ENCODE measurements at places on chromosomes 4 and X.

DNA sequence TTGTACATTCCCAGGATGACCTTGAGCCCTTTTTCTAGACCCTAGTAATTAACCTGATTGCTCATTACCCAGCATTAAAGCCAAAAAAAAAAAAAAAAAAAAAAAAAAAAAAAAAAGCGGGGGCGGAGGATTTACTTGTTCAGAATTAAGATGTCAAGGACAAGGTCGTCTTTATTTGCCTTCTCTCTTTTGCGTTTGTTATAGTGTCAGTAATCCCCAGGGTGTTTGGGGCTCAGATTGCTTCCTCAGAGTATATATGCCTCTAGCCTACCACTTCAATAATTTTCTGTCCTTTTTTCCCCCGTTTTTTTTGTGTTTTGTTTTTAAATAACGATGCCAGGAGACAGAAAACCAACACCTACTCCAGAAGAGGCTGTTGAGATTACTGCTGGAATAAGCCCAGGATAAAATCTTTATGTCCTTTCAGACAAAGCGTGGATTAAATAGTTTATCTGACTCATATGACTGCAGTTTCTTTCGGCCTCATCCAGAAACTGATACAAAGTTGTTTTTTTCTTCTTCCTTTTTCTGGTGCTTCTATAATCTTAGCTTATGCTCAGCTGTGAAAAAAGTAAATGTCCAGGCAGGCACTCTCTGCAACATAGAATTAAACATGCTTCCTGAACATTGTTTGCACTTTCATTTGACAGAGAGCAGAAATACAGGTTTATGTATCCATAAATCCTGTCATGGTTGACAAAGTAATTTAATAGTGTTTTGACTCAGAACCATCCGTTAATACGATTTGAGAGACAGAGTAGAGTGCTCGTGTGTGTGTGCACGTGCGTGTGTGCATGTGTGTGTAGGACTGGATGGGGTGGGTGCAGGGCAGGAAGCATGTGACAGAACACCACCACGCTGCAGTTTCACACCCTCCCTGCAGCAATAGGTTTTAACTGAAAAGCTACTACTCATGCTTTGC is 138.6 kb downstream of the AFF1 start:
- peak; percentile 90 for ATAC-seq

GRCh38 chr4:34850968-34851367 is 1393.3 kb downstream of the ARAP2 start:
- no peak for ATAC-seq

DNA sequence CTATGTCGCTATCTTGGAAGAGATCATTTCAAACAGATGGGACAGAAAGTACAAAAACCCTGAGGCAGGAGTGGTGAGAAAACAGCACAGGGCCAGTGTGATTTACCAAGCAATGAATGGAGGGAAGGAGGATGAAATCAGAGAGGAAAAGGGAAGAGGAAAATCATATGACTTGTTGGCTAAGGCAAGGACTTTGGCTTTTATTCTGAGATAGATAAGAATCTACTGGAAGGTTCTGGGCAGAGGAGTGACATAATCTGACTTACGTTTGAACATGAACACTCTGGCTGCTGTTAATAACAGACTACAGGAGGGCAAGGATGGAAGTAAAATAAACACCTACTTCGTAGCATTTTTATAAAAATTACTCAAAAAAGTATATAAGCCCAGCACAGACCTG is 207.8 kb upstream of the SLC7A11 start:
- no peak for ATAC-seq

DNA sequence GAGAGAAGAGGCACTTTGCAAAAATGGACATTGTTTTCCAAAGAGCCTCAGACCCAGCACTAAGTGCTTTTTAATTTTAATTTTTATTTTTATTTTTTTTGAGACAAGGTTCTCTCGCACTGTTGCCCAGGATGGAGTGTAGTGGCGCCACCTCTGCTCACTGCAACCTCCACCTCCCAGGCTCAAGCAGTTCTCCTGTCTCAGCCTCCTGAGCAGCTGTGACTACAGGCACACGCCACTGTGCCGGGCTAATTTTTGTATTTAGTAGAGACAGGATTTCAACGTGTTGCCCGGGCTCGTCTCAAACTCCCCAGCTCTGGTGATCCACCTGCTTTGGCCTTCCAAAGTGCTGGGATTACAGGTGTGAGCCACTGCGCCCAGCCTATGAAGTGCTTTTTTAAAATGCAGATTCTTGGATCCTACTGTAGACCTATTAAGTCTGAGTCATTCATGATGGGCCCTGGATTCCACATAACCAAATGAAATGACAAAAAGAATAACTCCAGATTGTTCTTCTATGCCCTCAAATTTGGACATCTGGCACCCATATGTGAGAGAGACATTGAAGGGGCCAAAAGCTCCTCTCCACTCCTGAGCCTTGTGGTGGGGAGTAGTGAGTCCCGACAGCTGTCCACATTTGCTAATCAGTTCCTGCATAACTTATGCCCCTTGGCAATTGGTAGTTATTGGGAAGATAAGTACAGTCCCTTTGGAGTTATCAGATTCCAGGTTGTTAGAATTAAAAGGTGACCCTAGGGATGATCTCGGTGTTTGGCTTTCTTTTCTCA is 3.6 kb downstream of the NOCT start:
- ATAC-seq = no peak

DNA sequence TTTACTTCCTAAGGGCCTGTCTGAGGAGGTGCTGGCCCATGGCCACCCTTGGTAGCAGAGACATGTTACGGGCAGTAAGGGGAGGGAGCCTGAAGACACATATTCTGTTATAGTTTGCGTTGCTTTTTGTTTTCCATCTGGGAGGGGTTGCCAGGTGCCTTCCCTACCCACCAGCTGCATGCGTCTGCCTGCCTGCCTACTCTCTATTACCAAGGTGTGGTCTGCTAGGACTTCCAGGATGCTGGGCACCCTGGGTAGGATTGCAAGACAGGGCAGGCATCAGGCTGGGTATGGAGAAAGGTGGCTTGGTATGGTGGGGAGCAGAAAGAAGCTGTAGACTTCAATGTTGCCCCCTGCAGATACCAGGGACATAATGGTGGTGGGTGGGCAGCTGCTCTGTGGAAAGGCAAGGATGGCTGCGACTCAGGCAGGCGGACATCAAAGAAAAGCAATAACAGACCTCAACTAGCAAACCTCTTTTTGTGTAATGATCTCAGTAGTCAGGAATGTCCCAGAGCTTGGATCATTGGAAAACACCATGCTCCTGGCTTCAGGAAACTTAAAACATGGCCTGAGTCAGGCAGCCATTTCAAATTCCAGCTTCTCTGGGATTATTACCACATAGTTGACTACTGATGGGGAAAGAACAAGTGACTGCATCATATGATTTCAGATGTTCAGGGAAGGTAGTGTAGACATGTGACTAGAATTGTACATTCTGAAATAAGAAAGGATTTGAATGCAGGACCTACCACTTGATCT is 67.8 kb downstream of the HOPX start:
- ATAC-seq = no peak

DNA sequence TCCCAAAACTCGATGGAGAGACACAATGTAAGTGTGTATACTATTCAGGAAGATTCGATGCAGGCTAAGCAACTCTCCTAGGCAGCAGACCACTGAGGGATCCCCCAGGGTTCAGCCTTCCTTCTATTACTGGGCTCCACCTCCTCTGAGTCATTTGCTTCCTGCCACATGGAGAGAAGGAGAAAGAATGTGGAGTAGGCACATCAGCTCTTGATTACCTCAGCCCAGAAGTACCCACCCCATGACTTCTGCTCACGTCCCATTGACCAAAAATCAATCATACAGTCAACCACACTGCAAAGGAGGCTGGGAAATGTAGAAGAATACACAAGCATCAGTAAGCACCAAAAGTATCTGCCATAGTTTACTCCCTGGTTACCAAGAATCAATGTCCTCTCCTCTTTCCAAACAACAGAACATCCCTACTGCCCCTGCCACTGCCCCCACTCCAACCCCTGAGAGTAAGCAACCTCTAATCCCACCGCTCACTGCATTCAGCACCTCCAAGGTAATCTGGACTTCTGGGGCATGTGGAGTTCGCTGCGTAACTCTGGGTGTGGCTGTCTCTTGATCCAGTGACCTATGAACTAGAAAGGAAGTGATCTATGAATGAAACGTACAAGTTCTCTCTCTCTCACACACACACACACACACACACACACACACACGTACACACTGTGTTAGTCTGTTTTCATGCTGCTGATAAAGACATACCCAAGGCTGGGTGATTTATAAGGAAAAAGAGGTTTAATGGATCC is 91.2 kb upstream of the C1QTNF7 start:
- ATAC-seq = no peak

DNA sequence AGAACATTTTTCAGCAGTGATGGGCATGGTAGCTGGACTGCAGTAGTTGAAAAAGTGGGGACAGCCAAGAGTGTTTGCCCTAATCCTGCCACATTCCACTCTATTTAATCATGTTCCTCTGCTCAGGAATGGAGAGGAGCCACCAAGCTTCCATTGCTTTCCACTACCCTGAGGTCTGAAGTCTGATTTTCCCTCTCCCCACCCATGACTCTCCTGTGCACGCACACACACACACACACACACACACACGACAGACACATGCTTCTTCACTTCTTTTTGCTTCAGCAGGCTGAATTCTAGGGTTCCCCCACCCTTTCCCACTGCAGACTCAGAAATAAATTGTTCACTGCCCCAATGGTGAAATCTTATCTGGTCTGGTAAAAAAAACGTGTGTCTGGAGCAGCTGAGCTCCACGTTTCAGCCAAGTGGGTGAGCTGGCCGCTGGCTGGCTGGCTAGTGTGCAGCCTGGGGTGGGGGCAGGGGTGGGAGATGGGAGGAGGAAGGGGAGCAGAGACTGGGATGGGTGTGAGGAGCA is 142.7 kb upstream of the NALF2 start:
- no peak for ATAC-seq

DNA sequence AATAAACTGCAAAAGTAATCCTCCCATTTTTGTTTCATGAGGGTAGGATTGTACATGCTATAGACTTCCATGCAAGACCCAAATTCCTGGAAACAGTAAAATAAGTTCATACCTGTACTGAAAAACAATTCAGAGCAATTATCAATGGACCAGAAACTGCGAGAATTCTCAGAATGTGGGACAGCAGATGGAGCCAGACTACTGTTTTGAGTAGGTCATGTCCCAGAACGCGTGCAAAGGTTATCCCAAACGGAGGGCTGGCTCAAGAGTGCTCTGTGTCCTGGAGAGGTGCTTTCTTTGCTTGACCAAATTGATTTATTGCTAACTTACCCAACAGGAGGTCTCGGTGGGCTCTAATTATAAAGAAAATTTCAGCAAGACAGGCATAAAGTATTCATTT is 1.7 kb upstream of the MAGEH1 start:
- ATAC-seq = no peak

DNA sequence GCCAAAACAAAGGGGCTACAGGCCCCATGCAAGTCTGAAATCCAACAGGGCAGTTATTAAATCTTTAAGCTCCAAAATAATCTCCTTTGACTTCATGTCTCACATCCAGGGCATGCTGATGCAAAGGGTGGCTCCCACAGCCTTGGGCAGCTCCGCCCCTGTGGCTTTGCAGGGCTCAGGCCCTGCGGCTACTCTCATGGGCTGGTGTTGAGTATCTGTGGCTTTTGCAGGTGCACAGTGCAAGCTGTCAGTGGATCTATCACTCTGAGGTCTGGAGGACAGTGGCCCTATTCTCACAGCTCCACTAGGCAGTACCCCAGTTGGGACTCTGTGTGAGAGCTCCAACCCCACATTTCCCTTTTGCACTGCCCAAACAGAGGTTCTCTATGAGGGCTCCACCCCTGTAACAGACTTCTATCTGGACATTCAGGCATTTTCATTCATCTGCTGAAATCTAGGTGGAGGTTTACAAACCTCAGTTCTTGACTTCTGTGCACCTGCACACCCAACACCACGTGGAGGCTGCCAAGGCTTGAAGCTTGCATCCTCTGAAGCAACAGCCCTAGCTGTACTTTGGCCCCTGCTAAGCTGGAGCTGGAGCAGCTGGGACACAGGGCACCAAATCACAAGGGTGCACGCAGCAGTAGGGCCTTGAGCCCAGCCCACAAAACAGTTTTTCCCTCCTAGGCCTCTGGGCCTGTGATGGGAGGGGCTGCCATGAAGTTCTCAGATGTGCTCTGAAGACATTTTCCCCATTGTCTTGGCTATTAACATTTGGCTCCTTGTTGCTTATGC is 154.8 kb upstream of the PDE5A start:
- ATAC-seq = no peak

DNA sequence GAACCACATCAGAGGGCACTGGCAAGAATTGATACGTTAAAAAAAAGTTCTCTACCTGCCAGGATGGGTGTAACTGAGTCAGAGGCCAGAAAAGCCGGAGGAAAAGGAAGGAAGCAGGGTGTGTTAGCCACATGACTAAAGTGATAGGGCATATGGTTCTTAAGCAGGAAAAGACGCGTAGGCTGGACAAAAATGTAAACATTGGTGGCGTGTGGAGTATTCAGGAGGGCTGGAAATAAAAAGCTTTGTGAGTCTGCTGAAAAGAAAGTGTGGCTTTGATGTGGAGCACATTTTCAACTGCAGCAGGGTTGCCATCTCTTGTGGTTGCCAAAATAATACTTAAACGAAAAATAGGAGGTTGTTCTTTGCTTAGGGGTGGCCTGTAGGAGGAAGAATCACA is 186.5 kb upstream of the RPL34 start:
- ATAC-seq = peak; percentile 17

GRCh38 chrX:120290107-120290506 is 21.2 kb downstream of the TMEM255A start:
- no peak for ATAC-seq

DNA sequence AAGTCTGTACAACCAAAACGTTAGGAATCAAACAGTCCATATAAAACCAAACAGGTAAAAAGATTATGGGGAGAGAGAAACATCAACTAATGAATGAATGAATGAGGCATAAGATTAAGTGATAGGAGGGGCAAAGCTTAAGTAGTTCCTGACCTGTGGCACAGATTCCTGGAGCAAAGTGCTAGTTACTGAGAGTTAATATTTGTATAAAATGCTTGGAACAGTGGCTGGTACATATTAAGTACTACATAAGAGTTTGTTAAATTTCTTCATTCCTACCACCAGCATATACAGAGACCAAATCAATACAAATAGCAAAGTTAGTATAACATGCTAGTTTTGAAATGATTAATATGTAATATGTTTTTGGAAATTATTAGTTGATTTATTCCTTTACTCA is 363.7 kb downstream of the ADAM29 start:
- no peak for ATAC-seq

GRCh38 chr4:75904076-75904475 is 1.8 kb upstream of the PPEF2 start:
- ATAC-seq = no peak

DNA sequence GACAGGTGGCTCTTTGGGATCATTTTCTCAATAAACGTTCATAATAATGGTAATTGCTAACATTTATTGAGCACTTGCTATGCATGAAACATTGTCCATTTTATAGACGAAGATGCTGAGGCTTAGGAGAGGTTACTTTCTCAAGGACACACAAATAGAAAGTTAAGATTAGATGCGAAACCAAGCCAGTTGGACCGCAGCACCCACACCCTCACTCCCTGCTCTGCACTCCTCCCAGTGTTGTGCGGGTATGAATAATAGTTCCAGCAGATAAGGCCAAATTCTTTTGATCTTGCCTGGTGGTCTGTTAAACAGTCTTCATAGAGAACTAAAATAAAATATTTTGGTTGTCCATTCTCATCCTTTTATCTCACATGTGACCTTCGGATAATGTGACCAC is 85.0 kb upstream of the BEND4 start:
- no peak for ATAC-seq

All from activated CD4-positive, CD25-positive, alpha-beta regulatory T cell treated with anti-CD3 and anti-CD28 coated beads, Interleukin-2, amount 50 U/mL, for 24 hours (primary cell).